ENCODE measurements at places on chromosomes 6 and 20.

DNA sequence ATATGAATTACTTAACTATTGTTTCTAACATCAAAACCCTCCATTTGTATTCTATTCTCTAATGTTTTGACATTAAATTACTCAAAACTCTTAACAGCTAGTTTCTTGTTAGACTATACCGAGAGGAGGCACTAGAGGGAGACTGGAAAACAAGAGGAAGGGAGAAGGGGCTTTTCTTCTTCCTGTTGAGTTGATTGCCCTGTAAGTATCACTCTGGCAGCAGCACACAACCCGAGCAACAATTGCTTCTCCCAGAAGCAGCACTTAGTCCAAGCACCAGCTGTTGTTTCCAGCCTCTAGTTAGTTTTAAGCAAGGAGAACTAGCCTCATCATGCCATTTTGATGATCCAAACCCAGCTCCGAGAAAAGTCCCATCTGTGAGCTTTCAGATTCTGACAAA lies 603.8 kb downstream of the PRKN start:
- DNase-seq: no peak

DNA sequence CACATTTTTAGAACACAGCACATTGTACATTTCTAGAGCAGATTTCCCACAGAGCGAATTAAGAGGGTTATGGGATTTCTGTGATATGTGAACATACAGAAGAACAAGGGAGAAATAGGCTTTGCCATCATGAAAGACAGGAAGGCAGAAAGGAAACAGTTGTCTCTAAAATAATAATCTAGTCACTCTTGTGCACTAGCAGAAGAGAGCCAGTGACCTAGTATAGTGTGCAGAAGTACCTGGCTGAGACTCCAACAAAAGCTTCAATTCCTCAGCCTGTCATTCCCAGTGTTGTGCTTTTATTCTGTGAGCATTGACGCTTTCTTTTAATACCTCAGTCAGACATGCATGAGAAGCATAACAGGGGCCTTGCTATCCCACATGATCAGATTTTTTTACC lies 17.8 kb upstream of the DCBLD1 start:
- DNase-seq: no peak

GRCh38 chr20:57390604-57391438 lies at the start of gene RBM38:
Gene RBM38 (plus strand): TSS chr20:57391396. CDS start chr20:57391582, 186 bp downstream.
- no peak for DNase-seq

GRCh38 chr20:47173596-47174216 lies 182.8 kb downstream of the ZMYND8 start:
- DNase-seq: no peak

DNA sequence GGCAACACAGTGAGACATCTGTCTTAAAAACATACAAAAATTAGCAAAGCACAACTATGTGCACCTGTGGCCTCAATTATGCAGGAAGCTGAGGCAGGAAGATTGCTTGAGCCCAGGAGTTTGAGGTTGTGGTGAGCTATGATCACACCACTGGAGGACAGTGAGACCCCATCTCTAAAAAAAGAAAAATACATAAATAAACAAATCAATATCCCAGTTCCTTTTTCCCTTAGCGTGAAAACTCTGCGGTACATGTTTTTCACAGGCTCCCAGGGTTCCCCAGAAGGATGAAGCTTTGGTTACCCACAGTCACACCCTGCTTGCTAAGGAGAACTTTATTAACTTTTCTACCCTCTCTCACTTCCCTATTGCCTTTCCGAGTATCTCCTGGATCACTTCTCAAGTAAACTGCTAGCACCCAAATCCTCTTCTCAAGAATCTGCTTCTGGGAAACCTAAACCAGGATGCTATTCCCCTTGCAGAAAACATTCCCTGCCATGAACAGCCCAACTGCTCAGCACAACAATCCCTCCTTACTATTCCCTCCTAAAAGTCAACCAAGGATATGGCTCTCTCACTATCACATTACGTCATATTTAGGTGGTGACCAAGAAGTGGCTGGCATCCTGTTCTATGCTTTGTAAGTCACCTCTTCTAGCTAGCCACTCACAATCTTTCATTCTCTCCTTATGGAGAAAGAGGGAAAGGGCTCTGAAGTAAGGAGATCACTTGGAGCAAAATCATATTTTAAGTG lies 122.4 kb downstream of the IPCEF1 start:
- DNase-seq: no peak

GRCh38 chr6:34656378-34657036 lies 40.1 kb downstream of the ILRUN start:
- DNase-seq: no peak

GRCh38 chr6:118980063-118980462 lies 45.1 kb upstream of the MCM9 start:
- no peak for DNase-seq

DNA sequence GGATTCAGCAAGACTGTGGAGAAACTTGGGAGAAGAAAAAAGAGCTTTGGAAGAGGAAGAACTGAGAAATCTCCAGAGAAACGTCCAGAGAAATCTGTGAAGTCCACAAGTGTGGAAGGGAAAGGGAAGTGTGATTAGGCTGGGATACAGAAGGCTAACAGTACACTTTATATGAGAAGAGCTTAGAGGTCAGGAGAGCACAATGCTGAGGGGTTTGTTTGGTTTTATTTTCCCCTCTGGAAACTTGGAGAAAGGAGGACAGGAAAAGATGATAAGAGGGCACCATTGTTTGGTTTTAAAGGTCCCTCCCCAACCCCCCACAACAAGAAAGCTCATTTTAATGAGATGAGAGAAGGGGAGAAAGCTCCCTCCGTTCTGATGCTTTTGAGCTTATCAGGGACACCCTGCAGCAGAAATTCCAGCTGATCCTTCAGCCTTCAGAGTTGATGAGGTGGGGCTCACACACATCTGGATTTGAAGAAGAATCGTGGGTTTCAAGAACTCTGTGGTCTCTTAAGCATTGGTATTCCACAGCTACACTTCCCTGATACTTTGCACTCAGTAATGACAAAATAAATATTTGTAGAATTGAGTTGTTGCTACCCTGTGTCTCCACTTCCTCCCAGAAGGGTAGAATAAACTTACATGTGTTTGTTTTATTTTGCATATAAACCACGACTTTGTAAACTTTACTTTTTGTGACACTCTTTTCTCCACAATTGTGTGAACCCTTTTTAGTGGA lies 1.9 kb downstream of the NT5E start:
- DNase-seq: no peak

DNA sequence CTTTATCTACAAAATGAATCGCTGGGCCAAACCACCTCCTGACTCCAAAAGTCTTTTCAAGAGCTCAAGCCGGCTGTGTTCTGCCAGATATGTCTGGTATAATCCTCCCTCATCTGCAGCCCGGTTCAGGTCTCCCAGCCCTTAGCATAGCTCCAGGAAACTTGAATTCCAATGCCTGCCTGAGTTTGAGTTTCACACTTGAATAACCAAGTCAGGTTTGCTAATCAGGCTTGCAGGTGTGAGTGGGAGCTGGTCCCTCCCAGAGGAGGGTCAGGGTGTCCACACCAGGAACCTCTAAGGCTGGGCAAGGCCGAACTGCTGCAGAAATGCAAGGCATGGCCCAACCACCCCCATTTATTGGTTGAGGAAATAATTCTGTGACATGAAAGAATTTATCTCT lies 96.6 kb downstream of the TMEM242 start:
- DNase-seq: no peak

DNA sequence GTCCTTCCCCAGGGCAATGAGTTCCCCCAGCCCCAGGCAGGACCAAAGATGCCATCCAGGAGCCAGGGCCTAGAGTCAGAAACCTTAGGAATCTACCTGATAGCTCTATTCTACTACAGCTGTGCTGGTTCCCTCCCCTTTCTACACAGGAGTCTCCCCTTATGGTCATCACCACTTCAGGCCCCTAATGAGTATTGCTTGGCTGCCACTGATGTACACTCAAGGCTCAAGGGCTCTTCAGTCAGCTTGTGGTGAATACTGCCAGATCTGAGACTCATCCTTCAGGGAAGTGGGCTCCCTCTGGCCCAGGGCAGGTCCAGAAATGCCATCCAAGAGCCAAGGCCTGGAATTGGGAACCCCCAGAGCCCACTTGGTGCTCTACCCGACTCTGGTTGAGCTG lies 248.6 kb downstream of the ALDH8A1 start:
- no peak for DNase-seq

GRCh38 chr6:67888546-67888885 lies 746.6 kb upstream of the ADGRB3 start:
- no peak for DNase-seq

GRCh38 chr6:81937296-81937937 lies 184.9 kb upstream of the TENT5A start:
- DNase-seq: no peak

- DNase-seq: no peak
Measured at GRCh38 chr6:99543968-99544367, 24.5 kb downstream of the CCNC start.

GRCh38 chr6:52975580-52975979 lies 19.5 kb downstream of the GSTA4 start:
- no peak for DNase-seq

DNA sequence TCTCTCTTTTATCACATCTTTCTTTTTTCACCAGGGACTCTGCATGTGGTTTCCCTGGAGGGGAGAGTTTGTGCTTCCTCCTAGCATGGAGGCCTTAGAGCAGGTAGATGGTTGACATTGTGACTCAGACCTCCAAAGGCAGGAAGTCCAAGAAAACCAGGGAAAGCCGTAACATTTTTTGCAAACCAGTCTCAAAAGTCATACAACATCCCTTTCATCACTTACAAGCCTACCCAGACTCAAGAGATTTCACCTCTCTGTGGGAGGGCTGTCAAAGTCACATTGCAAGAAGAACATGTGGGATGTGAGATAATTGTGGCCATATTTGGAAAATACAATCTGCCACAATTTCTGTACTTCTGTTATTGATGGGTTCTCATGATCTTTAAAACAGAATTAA lies 46.2 kb downstream of the SNRNP48 start:
- DNase-seq: no peak

GRCh38 chr20:53316206-53316937 lies 277.3 kb downstream of the ZNF217 start:
- DNase-seq: no peak

- no peak for DNase-seq
Measured at GRCh38 chr20:24034820-24035219, 46.2 kb upstream of the GGTLC1 start.

DNA sequence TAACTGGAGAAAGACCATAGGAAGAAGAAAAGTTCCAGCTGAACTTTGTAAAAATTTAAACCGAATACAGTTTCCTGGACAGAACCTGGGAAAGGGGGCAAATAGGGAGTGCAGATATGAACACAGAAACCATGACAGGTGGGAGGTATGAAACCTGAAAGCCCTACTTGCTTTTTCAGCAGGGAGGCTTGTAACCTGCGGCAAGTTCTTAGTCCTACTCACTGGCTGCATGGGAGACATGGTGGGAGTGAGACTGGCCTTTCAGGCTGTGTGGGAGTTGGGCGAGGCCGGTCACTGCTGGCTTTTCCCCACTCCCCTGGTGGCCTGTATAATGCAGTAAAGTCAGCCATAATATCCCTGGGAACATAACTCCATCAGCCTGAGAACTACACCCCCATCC lies 54.2 kb downstream of the ROS1 start:
- DNase-seq: no peak

GRCh38 chr6:141401168-141401567 lies 731.6 kb upstream of the GJE1 start:
- no peak for DNase-seq

- DNase-seq: no peak
Measured at GRCh38 chr20:10837901-10838300, 164.1 kb upstream of the JAG1 start.

DNA sequence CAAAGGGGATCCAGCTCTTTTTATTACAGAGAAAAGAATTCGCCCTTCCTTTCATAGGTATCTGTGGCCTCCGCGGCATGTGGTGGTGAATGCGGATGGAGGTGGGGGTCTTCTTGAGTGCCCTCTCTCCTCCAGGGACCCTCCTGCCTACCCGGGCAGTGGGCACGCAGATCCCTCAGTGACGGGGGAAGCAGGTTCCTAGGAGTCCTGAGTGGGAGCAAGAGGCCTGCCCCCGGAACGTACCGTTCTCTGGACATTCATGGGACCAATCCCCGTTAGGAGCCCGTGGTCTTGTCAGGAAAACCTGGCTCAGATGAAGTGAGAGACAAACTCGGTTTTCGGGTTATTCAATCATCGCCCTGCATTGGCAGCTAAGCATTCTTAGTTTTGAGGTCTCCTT lies 56.4 kb downstream of the SMOC2 start:
- no peak for DNase-seq

DNA sequence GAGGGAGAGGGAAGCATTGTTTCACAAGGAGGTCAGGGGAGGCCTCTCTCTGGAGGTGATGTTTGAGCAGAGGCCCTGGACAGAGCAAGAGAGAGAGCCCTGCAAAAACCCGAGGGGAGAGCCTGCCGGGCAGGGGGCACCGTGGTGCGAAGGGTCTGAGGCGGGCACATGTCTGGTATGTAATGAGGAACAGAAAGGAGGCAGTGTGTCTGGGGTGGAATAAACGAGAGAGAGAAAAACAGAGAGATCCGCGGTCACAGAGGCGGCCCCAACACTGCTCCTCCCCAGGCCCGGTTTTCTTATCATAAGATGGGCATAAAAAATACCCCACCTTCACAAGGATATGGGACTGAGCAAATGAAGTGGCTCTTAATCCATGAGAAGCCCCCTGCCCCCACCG lies 119.2 kb downstream of the PREX1 start:
- DNase-seq: no peak

DNA sequence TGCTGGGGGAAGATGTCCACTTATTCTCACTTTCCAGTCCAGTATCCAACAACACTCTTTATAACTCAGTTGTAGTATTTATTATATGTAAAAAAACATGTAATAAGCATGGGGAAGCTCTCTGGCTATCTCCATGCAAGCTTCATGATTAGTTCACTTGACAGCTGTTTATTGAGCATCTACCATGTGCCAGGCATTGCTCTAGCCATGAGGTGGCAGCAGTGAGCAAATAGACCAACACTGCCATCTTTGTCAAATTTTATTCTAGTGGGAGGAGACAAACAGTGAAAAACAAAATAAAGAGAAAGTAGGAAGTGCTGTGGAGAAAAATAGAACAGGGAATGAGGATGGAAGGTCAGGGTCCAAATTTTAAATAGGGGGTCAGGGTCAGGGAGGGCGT lies 131.8 kb downstream of the CFAP61 start:
- DNase-seq: peak; percentile 16

DNA sequence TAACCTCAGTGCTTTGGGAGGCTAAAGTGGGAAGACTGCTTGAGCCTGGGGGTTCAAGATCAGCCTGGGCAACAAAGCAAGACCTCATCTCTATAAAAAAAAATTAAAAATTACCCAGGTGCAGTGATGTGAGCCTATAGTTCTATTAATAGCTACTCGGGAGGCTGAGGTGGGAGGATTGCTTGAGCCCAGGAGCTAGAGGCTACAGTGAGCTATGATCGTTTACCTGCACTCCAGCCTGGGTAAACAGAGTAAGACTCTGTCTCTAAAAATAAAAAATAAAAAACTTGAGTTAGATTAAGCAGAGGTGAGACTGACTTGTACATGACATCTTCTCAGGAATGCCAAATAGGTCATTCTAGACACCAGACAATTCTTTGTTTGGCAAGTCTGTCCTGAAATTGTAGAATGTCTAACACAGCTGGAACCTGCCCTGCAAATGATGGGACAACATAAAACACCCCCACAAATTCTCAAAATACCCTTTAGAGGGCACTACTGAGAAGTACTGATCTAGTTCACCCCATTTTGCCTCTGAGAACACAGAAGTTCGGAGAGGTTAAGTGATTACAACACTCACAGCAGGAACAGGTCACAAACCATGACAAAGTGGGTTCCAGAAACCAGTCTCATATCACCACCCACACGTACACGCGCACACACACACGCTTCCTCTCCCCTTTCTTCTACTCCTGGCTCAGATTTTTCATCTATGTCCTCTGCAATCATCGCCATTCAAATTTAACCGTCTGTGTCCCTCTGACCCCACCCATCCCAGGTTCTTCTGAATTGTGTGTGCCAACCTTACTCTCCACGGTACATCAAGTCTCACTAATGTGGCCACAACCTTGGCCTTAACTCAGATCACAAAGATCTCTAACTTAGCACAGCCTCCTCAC lies 38.3 kb downstream of the ARHGAP18 start:
- DNase-seq: peak; percentile 13
